ENCODE measurements at places on chromosomes 6 and 20.

DNA sequence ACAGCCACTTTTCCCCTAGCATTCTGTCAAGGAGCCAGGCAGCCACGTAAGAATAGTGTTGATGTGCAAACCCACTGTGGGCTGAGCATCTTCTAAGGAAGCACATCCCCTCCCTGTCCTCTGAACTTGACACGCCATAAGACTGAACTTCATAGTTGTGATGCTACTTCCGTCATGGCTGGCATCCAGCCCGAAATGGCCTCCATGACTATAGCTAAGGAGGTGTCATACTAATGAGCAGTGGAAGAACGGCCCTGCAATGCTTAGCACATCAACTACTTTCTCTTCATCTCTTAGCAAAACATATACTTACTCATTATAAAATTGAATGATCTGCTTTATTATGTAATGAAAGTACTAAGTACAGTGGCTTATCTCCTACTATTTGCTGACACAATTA, 110.2 kb downstream of the GJA10 start:
- ATAC-seq: no peak

- ATAC-seq: no peak
Observed at GRCh38 chr6:147131532-147132128, 72.6 kb upstream of the STXBP5 start.

DNA sequence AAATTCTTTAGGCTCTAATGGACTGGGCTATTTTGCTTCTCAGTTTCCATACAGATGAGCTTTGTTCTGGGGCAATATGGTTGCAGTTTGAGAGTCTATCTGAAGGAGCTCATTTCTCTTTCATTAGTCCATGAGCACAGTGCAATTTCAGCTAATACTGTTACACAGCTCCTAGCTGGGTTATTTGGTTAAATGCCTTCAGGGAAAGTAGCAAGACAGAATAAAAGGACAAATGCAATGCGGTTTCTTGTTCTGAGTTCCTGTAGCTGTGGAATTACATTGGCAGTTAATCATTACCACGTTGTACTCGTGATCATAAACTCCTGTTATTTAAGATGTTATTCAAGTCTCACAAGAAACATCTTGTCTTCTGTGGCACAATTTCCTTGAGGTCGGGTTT, 127.7 kb downstream of the BFSP1 start:
- ATAC-seq: no peak

GRCh38 chr6:74657011-74657410, 548.8 kb downstream of the COL12A1 start:
- no peak for ATAC-seq

DNA sequence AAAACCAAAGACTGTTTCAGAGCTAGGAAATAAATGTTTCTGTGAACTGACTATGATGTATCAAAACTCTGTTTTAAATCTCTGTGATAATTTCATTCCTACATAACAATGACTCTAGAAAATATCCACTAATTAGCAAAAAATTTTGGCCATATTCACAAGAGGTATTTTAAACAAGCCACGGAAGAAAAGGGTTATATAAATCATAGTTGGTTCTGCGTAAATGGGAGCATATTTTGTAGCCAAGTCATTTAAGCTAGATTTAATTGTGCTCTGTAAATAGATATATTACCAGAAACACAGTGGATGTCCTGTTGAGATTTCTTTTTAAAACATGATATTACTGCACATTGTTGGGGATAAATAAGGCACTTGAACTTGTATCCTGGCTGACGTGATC, 416.5 kb upstream of the PLCB4 start:
- ATAC-seq: no peak

GRCh38 chr20:63695424-63696305, 787 bp upstream of the TNFRSF6B start:
- no peak for ATAC-seq

- ATAC-seq: no peak
Observed at GRCh38 chr20:4835244-4836177, 113.8 kb downstream of the PRND start.

DNA sequence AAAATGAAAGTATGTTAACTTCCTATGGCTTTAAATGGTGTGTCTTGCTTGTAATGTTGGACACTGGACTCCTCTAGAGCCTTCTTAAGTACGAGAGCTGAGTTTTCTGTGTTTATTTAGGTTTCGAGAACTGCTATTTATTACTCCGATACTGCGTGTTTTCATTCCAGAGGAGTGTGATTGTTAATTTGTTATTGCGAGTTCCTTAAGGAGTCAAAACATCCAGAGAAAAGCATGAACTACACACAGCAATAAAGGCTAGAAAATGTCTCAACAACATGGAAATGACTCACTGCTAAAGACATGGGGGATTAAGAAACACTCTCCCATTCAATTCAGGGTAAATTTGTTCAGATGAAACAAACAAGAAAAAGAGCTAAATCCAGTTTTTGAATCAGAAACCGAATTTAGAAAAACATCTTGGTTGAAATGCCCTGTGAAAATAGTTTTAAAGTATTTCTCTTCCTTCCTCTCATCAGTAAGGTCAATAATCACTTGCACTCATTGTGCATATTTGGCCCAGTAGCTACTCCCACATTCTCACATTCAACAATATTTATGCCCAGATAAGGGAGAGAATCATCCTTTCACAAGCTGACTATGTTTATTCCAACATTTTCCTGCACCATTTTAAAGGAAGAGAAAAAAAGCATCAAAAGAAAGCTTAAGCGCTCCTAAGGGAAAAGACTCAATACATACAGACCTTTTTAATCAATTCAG, 36.0 kb downstream of the ATXN1 start:
- no peak for ATAC-seq

- no peak for ATAC-seq
Observed at GRCh38 chr6:36731622-36732310, 34.1 kb downstream of the RAB44 start.

DNA sequence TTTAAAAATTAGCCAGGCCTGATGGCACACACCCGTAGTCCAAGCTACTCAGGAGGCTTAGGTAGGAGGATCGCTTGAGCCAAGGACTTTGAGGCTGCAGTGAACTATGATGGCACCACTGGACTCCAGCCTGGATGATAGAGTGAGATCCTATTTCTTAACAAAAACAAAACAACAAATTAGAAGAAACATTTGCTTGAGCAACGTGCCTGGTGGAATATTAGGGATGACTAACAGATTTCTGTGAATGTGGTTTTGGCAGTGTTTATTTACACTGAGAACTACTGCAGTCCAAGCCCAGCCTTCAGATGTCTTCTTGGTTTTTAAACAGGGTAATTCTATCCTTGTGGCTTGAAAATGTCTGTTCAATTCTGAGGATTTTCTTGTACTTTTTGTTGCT, 9.2 kb downstream of the PPP1R3G start:
- no peak for ATAC-seq

DNA sequence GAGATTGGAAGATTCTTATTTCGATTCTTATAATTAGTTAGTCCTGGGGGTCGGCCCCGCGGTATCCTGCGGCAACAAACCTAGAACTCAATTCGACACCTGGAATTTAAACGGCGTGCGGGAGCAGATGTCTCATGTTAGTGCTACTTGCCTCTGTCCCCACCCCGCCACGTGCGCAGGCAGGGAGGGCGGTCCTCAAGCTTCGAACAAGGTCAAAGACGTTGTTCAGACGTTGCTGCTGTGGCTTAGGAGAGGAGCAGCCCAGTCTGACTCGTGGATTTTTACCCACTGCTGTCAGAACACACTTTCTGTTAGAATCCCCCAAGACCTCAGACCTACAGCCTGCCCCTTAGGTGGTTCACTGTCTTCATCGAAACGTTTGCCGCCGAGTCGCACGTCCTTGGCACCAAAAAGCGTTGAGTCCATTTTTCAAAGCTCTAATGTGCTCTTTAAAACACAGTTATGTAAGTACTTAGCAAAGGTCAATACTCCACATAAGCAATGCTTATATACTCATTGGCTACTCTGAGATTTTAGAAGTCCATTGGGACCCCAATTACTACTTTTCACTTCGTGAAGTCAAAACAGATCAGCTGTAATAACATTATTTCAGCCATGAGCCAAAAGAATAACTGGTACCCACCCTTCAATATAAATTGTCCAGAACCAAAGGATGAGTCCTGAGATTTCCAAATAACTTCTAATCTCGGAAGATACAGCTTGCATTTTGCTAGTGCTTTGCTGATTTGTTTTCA, 2.7 kb upstream of the C6orf62 start:
- ATAC-seq: peak; percentile 81

- ATAC-seq: no peak
Observed at GRCh38 chr20:47682028-47682783, 103.1 kb downstream of the SULF2 start.

- no peak for ATAC-seq
Observed at GRCh38 chr6:7821426-7821825, 89.2 kb downstream of the TXNDC5 start.

- ATAC-seq: no peak
Observed at GRCh38 chr20:63089051-63089907, 82.5 kb upstream of the BHLHE23 start.

GRCh38 chr6:138272533-138273315, 54.4 kb upstream of the PBOV1 start:
- no peak for ATAC-seq

DNA sequence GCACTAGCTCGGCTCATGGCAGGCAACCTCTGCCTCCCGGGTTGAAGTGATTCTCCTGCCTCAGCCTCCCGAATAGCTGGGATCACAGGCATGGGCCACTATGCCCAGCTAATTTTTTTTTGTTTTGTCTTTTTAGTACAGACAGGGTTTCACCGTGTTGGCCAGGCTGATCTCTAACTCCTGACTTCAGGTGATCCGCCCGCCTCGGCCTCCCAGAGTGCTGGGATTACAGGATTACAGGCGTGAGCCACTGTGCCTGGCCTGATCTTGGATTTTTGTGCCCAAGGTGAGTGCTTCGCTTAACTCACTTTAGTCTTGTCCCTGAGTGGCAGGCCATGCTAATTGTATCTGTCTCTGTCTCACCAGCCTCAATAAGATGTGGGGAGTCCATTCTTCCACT, 78.6 kb downstream of the KCNB1 start:
- ATAC-seq: no peak

DNA sequence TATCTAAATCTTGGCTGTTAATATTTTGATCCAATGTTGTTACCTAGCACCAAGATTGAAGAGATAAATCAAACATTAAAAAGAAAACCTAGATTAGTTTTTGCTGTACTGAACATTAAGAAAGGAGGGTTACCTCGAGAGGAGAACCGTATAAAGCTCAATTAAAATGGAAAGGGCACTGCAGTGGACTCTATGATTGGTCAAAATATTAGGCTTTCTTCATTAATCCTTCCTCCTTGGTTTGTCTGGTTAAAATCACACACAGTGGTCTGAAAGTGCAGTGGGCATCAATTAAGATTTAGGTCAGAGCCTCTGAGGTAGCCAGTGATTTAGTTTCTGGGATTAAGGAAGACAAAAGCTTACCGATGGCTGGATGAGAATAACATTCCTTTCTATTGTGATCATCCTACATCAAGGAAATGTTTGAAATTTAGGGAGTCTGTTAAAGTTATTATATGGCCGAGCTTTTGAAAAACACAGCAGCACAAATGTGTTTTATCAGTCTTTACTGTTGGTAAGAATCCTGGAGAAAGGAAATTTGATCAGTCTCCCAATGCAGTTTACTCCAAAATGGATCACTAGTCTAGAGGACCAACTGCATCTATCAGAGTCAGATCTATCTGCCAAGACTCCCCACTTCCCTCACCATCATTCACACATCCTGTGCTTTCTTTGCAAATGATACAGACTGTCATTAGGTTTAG, 134.6 kb upstream of the NEDD9 start:
- ATAC-seq: peak; percentile 57

DNA sequence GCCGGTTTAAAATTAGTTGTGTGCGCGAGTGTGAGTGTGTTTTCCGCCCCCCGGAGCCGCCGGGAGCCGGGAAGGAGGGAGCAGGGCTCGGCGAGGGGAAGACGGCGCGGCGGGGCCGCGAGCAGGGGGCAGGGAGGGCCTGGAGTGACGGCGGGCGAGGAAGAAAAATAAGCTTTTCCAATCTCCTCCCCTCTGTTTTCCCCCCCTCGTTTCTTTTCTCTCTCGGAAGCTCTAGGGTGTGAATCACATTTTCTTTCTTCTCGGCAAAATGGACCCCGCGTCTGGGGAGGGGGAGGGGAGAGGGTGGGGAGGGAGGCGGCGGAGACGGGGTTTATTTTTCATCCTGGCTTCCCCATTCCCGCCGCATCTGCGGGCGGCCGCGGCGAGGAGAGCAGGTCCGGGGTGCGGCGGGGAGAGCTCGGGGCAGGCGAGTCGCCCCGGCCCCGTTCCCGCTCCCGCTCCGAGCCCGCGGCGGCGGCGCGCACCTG, 881 bp downstream of the BICRAL start:
- peak; percentile 68 for ATAC-seq

- ATAC-seq: peak; percentile 70
Observed at GRCh38 chr6:142907544-142907943, 37.4 kb downstream of the HIVEP2 start.

All from stimulated activated memory B cell treated with anti-CD40 and anti-IgM and Interleukin-4, amounts not matched to agents 10 μg/mL and 1 μg/mL and 100 μg/mL, for 72 hours (primary cell).